Progenitor cell of endocrine pancreas (in vitro differentiated cells): ENCODE measurements at places on chromosomes 13 and 19. TPM values are rescaled to one million over a fixed set of nuclear protein-coding genes. Genes with fewer than 3 reads are reported as not detected.

CCDC159 gene
- 25.0 and 27.6 TPM in 2 replicates for total RNA-seq

CFD gene
- total RNA-seq: 1.1 and 1.3 TPM in 2 replicates

ASPDH gene
- total RNA-seq: not detected in 2 replicates

- H3K27ac ChIP-seq: no peak overlapping the region
- H3K4me1 ChIP-seq: peaks cover 3% of the 10 kb centered on the region
- H3K36me3 ChIP-seq: peaks cover 4% of the 10 kb centered on the region
- DNase-seq: no peak
Observed at GRCh38 chr13:92901739-92902138, 324.9 kb upstream of the GPC6 start.

DNA sequence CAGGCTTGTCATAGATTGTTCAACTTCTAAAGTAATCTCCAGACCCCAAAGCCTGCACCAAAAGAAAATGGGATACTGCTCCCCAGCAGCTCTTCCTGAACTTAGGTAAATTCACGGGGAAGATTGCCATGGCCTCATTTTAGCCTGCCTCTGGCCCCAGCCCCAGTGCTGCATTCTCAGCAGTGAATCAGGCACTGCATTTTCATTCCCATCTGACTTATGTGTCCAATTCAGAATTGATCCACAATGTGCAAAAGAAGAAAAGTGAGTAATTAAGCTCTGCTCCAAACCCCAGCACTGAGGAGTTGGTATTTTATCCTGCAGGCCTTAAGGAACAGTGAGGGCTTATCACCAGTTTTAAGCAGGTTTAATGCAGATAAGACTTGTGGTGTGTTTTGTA is 176.4 kb downstream of the KCTD12 start:
- H3K4me1 ChIP-seq: no peaks in the 10 kb centered on the region
- H3K4me3 ChIP-seq: no peak overlapping the region
- DNase-seq: no peak
- H3K27me3 ChIP-seq: peaks cover 9% of the 10 kb centered on the region

DNA sequence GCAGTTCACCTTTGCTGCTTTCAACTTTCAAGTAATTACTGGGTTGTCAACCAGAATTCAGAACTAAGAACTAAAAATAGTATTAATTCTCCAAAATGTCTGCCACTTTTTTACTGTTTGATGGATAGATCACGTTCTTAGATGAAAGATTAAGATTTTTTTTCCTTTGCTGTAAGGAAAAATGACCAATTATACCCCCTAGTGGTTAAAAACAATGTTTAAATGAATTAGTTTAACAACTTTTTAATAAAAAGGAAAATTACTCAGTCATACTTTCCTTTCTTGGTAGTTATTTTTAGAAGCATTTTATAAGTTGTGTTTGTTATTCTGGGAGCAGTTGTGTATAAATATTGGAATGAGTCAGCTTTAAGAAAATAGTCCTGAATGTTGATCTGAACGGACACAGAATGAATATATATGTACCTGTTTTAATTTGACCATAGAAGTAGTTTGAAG is 4.6 kb downstream of the TM9SF2 start:
- no peak for DNase-seq
- H3K4me1 ChIP-seq: peaks cover 18% of the 10 kb centered on the region
- H3K4me3 ChIP-seq: no peak overlapping the region
- H3K27ac ChIP-seq: no peak overlapping the region
- peaks cover 27% of the 10 kb centered on the region for H3K36me3 ChIP-seq

- H3K27me3 ChIP-seq: peaks cover 26% of the 10 kb centered on the region
- H3K4me1 ChIP-seq: no peaks in the 10 kb centered on the region
- H3K27ac ChIP-seq: no peak overlapping the region
- DNase-seq: no peak
- H3K4me3 ChIP-seq: no peak overlapping the region
Observed at GRCh38 chr19:3338541-3339181, 27.7 kb upstream of the NFIC start.
